ENCODE measurements at places on chromosomes 6 and 20.

- no peak for DNase-seq
Measured at GRCh38 chr6:41607736-41608135, 30.5 kb upstream of the MDFI start.

DNA sequence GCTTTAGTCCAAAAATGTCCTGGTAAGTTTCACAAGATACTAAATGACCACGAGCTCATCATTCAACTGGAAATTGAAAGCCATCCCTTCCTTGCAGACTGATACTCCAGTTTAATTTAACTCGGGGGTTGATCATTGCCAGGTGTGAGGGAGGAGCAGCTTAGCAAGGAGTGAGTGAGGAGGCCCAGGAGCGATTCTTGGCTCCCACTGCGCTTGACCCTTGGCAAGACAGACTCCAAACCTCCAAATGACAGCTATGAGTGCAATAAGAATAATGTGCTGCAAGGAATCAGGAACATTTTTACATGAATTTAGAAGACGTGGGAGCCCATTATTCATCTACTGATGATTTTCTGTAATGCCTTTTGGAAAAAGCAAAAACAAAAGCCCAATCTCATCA is 64.9 kb downstream of the LAMA4 start:
- DNase-seq, result no peak

DNA sequence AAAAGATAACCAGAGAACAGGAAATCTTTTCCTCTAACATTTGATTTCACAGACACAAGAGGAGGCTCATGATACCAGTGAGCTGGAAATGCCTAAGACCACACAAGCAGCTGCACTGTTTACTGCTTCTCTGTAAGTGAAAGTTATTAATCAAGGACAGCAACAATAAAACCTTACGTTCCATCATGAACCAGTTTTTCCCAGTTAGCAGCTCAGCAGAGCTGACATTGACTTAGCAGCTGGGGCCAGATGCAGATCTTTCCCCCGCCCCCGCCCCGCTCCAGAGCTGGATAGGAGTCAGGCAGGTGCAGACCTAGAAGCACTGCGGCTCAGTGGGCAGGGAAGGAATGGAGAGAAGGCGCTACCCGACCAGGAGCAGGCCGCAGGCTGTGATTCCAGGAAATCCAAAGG is 275.2 kb downstream of the GMDS start:
- no peak for DNase-seq

DNA sequence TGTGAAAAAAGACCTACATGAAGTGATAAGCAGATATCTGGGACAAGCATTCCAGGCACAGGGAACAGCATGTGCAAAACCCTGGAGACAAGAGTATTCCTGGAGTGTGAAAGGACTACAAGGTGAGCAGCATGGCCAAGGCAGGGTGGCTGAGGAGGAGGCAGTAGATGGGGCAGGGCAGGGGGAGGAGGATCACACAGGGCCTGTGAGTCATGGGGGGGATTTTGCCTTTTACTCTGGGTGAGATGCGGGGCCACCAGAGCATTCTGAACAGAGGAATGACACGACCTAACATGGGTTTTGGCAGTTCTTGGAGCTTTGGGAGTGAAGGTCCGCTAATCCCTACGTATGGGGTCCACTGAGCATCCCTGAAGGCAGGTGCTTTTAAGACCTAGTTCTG is 69.8 kb upstream of the CCN6 start:
- DNase-seq, result no peak

GRCh38 chr6:43318011-43318410 is 9.4 kb upstream of the CRIP3 start:
- DNase-seq, result no peak

GRCh38 chr6:148221196-148221979 is 121.2 kb upstream of the SASH1 start:
- DNase-seq, result no peak

DNA sequence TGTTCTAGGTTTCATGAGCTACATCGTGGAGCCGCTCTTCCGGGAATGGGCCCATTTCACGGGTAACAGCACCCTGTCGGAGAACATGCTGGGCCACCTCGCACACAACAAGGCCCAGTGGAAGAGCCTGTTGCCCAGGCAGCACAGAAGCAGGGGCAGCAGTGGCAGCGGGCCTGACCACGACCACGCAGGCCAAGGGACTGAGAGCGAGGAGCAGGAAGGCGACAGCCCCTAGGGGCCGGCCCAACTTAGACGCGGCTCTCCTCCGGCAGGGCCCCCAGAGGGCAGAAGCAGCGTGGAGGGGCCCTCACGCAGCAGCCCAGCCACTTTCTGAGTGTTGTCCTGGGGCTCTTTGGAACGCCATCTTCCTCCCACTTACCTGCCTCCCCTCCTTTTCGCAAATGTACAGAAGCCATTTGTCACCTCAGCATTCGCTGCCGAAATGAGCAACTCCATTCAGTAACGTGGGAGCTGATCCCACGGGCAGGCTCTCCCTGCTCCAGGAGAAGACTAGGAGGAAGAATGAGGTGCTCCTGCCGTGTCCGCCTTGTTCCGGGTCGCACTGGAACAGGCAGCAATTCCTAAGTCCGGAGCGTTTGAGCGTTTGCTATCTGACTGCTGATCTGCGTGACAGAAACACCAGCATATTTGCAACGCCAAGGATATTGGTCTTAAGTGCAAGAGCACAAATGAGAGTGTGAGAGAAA is 58.4 kb downstream of the MTFR2 start:
- DNase-seq, result no peak

Data from cortex of kidney (tissue), 1 donor.